ENCODE measurements at places on chromosomes 16 and 17. TPM values are rescaled to one million over a fixed set of nuclear protein-coding genes. Genes with fewer than 3 reads are reported as not detected.

GRCh38 chr16:25916037-25916436 lies 224.3 kb downstream of the HS3ST4 start:
- DNase-seq = no peak

DNA sequence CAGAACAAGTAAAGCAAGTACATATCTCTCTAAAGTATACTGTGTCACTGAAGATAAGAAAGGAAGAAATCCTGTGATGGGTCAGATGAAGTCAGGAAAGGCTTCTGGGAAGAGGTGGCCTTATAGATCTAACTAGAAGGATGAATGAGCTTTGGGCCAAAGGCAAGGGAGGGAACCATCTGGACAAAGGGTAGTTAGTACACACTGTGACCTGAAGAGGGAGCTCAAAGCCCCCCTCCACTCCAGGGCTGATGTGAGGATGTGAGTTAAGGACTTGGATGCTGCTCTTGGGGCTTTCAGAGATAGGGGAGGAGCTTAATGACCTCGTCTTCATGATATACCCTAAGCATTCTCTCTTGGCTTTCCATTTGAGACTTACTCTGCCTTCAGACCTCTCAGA lies 185.3 kb upstream of the CACNG3 start:
- no peak for DNase-seq

DNA sequence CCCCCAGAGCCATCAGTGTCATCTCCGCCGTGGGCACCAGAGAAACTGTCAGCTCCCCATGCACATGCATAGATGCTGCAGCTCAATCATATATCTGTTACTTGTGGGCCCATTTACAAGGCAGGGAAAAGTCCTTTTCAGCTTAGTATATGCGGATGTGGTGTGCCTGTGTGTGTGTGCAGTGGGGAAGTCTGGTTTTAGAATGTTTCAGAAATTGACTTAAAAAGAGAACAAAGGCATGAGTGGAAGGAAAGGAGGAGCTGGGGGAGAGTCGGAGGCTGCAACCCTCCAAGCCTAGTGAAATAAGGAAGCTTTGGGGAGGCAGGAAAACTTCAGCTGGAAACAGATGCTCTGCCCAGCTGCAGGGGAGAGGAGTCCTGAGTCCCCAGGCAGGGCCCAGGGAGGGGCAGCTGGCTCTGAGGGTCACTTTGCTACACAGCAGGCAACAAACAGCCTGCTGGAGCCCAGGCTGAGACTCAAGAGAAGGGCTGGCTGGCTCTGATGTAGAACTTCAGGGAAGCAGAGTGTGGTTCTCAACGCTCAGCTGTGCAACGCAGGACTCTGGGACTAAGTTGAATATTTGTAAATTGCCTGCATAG lies 11.1 kb upstream of the CD300LD start:
- no peak for DNase-seq

The HCRT gene
- total RNA-seq = not detected

The PYCARD gene
- 9.1 TPM for total RNA-seq

Measured in Right ventricle myocardium inferior (tissue), 1 donor.